ENCODE measurements at places on chromosomes 2 and 18.

- no peak for DNase-seq
These were observed 458.0 kb upstream of the HS6ST1 start for GRCh38 chr2:128776461-128777195.

- no peak for DNase-seq
These were observed 43.4 kb downstream of the PTPN4 start for GRCh38 chr2:119803101-119803500.

- no peak for DNase-seq
These were observed 14.5 kb upstream of the DSC3 start for GRCh38 chr18:31057051-31057450.

DNA sequence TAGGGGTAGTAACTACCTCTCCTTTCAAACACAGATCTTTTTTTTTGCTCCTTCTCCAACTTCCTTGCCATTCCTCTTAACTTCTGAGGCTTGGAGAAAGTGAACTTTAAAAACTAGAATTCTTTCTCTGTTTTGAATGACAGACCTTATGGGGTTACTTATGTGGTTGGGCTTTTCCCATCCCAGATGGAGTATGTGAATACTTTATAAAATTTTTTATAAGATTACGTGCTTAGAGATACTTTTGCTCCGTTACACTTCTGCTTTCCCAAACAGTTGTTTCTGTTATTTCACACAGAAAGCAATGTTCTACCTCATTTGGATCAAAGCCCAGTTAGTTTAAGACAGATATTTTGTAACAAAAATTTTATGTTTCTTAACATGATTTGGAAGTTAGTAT, 20.2 kb downstream of the GREB1L start:
- DNase-seq = no peak

DNA sequence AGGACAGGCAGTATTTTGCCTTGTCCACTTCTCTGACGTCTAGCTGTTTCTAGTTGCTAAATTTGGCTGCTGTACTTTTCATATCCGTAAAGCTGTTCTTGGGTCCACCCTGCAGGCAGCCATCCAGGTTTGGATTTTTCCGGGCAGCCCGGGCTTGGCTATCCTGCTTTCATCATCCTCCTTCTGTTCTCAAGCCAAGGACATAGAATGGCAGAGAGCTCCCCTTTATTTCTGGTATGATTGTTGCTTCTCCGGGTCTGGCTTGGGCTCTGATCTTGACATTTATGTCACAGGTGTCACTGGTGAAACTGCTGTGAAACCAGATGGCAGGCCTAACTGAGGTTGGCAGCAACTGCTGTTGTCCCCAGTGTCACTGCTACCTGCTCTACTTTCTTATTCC, 35.5 kb downstream of the SCN2A start:
- no peak for DNase-seq

- no peak for DNase-seq
These were observed 72.8 kb downstream of the ZNF521 start for GRCh38 chr18:25279133-25279532.

- no peak for DNase-seq
These were observed 95.0 kb downstream of the STRADB start for GRCh38 chr2:201546576-201546975.

GRCh38 chr2:26475832-26476501, 2.0 kb downstream of the OTOF start:
- no peak for DNase-seq

GRCh38 chr2:203824057-203824456, 43.5 kb upstream of the CTLA4 start:
- DNase-seq = no peak

DNA sequence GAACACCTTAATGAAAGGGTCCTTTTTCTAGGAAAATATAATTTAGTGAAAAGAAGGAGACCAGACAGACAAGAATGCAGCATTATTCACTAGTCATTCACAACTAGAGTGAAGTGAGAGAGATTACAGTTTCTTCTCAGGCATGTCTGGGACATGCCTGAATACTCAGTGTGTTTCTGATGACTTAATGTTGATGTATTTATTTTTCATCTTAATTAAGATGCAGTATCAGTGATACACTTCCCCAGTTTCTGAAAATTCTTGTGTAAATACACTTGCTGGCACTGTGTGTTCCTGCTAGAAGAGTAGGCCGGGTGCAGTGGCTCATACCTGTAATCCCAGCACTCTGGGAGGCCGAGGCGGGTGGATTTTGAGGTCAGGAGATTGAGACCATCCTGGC, 143.6 kb downstream of the MYO3B start:
- no peak for DNase-seq

GRCh38 chr2:9739531-9739964, 103.7 kb upstream of the TAF1B start:
- DNase-seq = no peak

GRCh38 chr2:110115291-110116032, at the start of gene MALL:
Gene MALL (minus strand): TSS chr2:110115822. CDS start chr2:110115792, 30 bp downstream.
- peak; percentile 73 for DNase-seq

GRCh38 chr2:11371092-11371937, 26.9 kb upstream of the ROCK2 start:
- DNase-seq = no peak

DNA sequence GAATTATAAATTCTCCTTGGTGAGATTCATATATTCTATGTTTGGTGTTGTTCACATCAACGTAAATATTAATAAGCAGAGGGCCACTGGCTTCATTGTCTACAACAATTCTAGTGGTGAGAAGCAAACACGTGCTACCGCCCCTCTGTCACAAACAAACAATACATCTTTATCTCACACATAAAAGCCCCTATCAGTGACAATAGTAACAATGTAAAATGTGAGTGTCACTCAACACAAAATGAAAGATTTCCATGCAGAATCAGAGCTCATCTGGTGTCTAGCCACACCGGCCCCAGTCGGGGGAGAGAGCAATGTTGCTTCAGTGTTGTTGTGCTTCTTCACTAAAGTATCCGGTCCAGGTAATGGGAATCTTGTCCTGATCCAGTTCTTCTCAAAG, 932.6 kb downstream of the SOCS6 start:
- no peak for DNase-seq

GRCh38 chr2:112542984-112543661, 858 bp downstream of the POLR1B start:
- DNase-seq = peak; percentile 17
